ENCODE measurements at places on chromosomes 4 and X.

DNA sequence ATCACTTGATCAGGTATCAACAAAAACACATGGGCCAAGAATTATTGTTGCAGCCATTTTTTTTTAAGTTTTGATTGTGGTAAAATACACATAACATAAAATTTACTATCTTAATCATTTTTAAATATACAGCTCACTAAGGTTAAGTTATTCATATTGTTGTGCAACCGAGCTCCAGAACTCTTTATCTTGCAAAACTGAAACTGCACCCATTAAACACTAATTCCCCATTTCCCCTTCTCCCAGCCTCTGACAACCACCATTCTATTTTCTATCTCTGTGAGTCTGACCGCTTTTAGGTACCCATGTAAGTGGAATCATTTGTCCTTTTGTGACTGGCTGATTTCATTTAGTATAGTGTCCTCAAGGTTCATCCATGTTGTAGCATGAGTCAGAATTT is 126.2 kb upstream of the NDP start:
- DNase-seq: no peak

DNA sequence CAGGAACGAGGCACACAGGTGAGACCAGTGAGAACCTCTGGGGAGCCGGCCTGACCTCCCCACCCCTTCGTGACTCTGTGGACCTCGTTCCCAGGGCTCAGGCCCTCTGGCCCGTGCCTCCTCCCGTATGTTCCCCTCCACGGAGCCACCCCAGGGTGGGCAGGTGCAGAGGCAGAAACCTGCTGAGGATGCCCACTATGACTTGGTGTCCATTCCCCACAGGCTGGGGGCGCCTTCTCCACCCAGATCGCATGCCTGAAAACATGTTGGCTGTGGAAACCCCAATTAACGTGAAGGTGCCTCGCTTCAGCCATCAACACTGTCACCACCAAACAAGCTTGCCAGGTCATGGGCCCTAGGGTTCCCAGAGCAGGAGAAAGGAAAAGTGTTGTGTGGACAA is 27.0 kb downstream of the BLOC1S4 start:
- no peak for DNase-seq

DNA sequence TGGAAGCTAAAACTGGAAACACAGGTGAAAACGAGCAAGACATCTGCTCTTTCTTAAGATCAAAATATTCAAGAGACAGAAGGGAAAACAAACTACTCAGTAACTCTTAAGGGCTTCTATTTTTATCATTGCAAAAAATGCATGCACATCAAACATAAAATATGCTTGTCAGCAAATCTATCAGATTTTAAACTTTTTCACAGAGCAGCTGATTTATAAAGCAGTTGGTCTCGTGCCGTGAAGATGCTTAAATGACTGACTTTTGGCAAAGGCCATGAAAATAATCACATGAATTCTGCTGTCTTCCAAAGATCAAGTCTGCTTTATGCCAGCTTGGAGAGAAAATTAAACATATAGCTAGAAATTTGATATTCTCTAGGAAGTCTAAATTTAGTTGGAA is 482.1 kb upstream of the HS3ST1 start:
- no peak for DNase-seq

GRCh38 chrX:121169099-121170035 is 122.0 kb downstream of the GLUD2 start:
- DNase-seq: no peak

DNA sequence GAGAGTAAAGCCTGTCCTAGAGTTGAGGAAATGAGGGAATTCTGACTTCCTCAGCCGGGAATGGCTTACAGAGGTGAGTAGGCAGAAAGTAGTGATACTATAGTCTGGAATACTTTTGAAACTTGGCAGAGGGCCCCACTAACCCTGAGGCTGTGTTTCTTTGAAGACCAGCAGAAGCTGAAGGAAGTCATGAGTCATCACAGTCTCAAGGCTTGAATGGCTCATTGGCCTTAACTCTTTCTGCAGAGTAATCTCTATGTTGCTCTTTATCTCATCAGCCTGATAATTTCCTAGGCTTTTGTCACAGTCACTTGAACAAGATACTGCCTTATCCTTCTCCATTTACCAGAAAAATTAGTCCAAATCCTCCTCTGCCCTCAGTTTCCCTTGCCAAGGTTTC is 80.8 kb downstream of the ANKRD50 start:
- DNase-seq: peak; percentile 38

DNA sequence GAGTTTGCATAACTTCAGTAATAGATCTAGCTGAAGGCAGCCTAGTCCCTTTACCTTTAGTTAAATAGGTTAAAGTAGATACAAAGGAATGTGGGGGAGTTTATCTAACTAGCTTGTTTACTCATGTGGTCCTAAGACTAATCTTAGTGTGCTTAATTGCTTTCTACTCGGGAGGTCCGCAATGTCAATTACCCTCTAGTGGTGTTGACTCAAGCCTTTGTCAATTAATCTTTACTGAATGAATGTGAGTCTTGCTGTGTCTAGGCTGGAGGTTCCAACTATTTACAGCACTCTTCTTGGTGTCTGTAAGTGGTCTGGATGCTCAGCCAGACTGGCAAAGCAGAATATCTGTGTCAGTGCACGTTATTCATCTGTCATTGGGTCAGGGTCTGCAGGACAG is 17.9 kb upstream of the YTHDC1 start:
- DNase-seq: peak; percentile 26

GRCh38 chr4:47572981-47573380 is 87.9 kb downstream of the ATP10D start:
- DNase-seq: no peak

DNA sequence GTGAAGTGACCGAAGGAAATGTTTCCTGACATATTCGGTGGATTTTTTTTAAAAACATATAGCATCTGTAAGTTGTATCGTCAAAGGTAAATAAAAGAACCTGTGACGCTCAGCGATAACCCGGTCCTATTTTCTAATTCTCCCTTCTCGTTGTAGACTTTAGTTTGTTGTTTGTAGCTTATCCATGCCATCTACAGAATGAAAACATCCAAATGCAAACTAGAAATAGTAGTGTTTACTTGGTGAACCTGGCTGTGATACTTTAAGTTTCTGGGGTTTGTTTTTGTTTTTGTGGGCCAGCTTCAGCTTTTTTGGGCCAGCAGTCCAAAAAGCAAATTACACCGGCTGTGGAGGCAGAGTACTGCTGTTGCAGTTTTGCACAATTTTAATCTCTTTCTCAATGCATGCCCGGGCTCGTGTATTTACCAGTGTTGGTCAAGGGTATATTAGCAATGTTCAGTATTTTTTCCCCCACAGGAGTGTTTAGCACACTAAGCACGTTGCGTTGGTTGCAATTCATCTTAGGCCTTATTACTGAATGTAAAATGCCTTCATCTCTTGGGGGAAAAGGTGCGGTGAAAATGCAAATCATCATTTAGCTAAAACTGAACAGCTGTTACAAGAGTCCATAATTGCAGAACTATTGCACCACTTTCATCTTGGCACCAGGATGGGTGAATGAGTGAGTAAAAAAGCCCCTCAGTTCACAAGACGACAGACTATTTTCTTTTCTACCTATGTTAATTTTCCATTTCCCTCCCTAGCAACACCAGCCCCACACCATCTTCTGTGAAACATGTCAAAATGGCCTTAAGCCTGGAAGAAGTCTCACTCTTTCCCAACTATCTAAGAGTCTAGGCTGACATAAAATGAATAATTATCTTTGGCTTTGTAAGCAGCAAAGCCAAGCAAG is 1.7 kb upstream of the CNOT6L start:
- DNase-seq: peak; percentile 40

GRCh38 chrX:56248492-56248891 is 16.3 kb downstream of the KLF8 start:
- peak; percentile 14 for DNase-seq

DNA sequence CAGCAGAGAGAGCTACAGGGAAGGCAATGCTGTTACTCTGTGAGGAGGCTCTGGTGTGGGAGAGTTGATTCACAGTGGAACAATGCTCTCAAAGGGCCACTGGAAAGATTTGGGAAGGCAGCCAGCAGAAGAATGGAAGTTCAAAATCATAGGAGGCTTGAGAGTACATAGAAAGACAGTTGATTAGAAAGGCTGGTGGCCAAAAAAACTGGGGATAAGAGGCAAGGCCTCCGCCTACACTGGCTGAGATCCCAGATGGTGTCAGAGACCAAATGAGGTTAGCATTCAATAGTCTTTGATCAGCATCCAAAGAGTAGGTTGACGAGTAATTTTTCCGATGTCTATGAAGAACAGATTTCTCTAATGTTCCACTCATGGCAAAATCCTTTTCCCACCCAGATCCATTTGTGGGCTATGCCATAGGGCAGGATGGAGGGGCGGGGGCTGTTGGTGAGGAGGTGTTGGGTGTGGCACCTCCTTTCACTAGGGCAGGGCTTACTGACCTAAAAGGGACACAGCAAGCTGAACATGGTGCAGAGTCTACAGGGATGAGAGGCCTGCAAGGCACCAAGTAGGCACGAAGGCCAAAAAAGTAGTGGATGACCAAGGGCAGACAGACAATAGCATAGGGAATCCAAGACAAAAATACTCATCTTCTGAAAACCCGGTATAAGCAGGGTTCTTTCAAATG is 15.1 kb downstream of the TEC start:
- peak; percentile 71 for DNase-seq

DNA sequence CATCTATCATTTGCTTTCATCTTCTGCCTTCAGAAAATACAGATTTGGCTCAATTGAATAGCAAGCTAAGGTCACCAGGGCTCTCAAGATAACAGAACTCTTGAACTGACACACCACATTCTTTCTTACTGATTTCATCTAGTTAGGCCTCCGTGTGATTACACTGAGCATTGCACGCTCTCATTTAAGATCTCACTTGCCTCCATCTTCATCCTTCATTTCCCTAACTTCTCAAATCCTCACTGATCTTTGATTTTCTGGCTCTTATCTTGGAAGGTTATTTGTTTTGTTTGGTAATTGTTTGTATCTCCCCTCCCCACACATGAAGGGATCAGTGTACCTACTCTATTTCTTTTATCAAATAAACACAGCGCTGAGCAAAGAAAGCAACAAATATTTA is 47.7 kb downstream of the MANBA start:
- no peak for DNase-seq

GRCh38 chr4:168633064-168633463 is 136.2 kb downstream of the PALLD start:
- DNase-seq: peak; percentile 48

GRCh38 chr4:1056671-1057402 is 45.4 kb downstream of the FGFRL1 start:
- DNase-seq: no peak

DNA sequence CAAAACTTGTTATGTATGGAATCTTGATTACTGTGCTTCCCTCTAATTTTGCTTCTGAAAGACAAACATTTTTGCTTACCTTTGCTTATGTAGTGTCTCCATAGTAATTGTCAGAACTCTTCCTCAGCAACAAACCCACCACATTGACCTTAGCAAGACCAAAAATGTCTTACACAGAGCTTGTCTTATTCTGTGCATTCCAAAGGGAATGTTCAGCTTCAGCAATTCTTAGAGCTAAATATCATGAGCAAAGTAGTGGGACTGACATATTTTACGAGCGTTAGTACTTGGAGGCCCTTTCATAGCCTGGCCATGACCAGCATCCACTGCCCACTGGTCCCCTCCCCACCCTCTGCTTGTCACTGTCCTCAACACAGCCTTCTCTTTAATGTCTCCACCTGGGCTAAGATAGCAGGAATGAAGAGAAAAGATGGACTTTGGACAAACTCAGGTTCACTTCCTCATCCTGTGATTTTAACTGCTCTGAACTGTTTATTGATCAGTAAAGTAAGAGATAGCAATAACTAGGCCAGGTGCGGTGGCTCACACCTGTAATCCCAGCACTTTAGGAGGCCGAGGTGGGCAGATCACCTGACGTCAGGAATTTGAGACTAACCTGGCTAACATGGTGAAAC is 15.5 kb upstream of the SH3D19 start:
- DNase-seq: no peak

- no peak for DNase-seq
Observed at GRCh38 chr4:29309050-29309449, 1411.1 kb upstream of the PCDH7 start.

GRCh38 chr4:6044805-6045204 is 26.6 kb upstream of the C4orf50 start:
- DNase-seq: peak; percentile 19

DNA sequence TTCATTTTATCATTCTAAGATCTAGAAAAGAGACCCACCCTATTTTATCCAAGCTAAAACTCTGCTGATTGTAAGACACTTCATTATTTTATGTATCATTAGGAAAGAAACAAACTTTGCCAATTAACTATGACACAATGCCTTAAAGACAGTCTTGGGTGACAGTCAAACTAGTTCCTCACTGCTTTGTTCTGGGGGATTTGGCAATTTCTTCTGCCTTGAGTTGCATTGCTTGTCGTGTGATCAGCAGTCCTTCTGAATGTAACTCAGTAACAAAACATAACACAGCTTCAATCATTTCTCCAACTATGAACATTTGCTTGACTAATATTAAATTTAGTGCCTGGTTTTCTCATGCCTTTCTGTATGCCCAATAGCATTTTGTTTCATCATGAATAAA is 577.9 kb upstream of the DIPK2B start:
- no peak for DNase-seq

DNA sequence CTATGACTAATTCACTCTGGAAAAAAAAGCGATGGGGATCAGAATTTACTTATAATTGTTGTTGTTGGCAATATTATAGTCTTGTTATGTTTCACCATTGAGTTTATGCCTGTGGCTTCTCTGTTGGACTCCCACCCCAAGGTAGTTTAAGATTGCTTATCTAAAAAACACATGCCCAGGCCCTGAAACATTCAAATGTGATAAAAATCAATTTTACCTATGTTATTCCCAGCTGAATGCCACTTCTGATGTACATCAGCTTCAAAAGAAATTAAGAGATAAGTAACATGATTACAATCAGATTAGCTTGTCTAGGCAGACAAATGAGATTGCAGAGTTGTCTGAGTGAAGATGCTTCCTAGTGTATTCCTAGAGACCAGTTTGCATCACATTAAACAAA is 484.7 kb downstream of the PCDH7 start:
- DNase-seq: no peak

DNA sequence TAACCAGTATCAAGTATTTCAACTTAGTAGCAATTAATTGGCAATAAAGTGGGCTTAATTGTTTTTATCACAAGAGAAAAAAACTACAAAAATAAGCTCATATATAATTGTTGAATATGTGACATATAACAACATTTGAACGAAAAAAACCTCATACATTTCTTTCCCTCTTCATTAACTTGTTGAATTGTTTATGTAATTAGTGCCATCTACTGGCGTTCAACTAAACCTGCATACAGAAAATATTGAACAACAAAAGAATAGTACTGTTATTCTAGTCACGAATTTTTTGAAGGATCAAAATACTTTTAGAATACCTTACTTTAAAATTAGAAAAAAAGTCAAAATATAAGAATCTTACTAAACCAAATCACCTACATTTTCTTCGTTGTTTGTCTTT is 586.5 kb upstream of the FTHL17 start:
- DNase-seq: peak; percentile 38

Data from NCI-H69 (cell line).